A375 (cell line): ENCODE measurements at places on chromosomes 11 and 22. TPM values are rescaled to one million over a fixed set of nuclear protein-coding genes. Genes with fewer than 3 reads are reported as not detected.

Gene HEPHL1
- total RNA-seq, result not detected in 2 replicates

Gene PLEKHB1
- total RNA-seq, result 5.8 and 8.1 TPM in 2 replicates

Gene NXPE4
- total RNA-seq, result not detected in 2 replicates

Gene POU2AF2
- not detected in 2 replicates for total RNA-seq

Gene ANKK1
- 0.26 and 0.27 TPM in 2 replicates for total RNA-seq

Gene MOGAT2
- not detected in 2 replicates for total RNA-seq

Gene TBC1D10A
- total RNA-seq, result 9.5 and 11.5 TPM in 2 replicates
